T-cell (primary cell): ENCODE measurements at places on chromosomes 12 and 14. TPM values are rescaled to one million over a fixed set of nuclear protein-coding genes. Genes with fewer than 3 reads are reported as not detected.

DHRS4 gene
- 21.4 TPM for total RNA-seq

FGF6 gene
- total RNA-seq = not detected

EXOC3L4 gene
- not detected for total RNA-seq

JPH4 gene
- not detected for total RNA-seq

PLEKHG3 gene
- 27.3 TPM for total RNA-seq

KRT71 gene
- total RNA-seq = not detected

NPAS3 gene
- total RNA-seq = not detected

KRT77 gene
- total RNA-seq = not detected

RIMBP2 gene
- total RNA-seq = not detected

LRRK2 gene
- total RNA-seq = 1.9 TPM

HCAR3 gene
- total RNA-seq = not detected

NUDT14 gene
- 14.2 TPM for total RNA-seq

ACOT4 gene
- total RNA-seq = 1.6 TPM

KRT74 gene
- not detected for total RNA-seq

GPR132 gene
- 58.0 TPM for total RNA-seq

ACVR1B gene
- total RNA-seq = 11.8 TPM

FAM90A1 gene
- total RNA-seq = 0.40 TPM

PTHLH gene
- not detected for total RNA-seq

SERPINA1 gene
- 6.7 TPM for total RNA-seq

KLRD1 gene
- total RNA-seq = 9.7 TPM

TUNAR gene
- total RNA-seq = not detected

INHBC gene
- 0.13 TPM for total RNA-seq

PTGER2 gene
- total RNA-seq = 57.7 TPM

CLEC2A gene
- not detected for total RNA-seq

CNTN1 gene
- total RNA-seq = not detected

ATG101 gene
- total RNA-seq = 30.3 TPM

CLEC1A gene
- not detected for total RNA-seq

SIX6 gene
- total RNA-seq = not detected

KRT7 gene
- total RNA-seq = 3.8 TPM

TSPAN11 gene
- not detected for total RNA-seq

KRT72 gene
- 52.7 TPM for total RNA-seq

HVCN1 gene
- total RNA-seq = 14.2 TPM

ZC3H10 gene
- 9.0 TPM for total RNA-seq

PTPRB gene
- total RNA-seq = 0.30 TPM

ACVRL1 gene
- total RNA-seq = not detected

GYS2 gene
- total RNA-seq = not detected

RNASE4 gene
- total RNA-seq = 0.54 TPM

SSPN gene
- total RNA-seq = 0.15 TPM

SLC4A8 gene
- total RNA-seq = 1.1 TPM

ITPR2 gene
- total RNA-seq = 39.2 TPM

CAPZA3 gene
- total RNA-seq = not detected

SSTR1 gene
- total RNA-seq = not detected

SYNDIG1L gene
- not detected for total RNA-seq

KLC1 gene
- 177 TPM for total RNA-seq

NTS gene
- not detected for total RNA-seq

PPM1H gene
- total RNA-seq = 0.18 TPM

KRT6C gene
- total RNA-seq = not detected

TDRD9 gene
- 0.43 TPM for total RNA-seq

TAS2R30 gene
- total RNA-seq = 3.2 TPM

KLRC4 gene
- 7.1 TPM for total RNA-seq

KRT82 gene
- not detected for total RNA-seq

CLEC6A gene
- not detected for total RNA-seq

TEX52 gene
- not detected for total RNA-seq
